Stromal cell of bone marrow (primary cell): ENCODE measurements at places on chromosomes 4 and X.

DNA sequence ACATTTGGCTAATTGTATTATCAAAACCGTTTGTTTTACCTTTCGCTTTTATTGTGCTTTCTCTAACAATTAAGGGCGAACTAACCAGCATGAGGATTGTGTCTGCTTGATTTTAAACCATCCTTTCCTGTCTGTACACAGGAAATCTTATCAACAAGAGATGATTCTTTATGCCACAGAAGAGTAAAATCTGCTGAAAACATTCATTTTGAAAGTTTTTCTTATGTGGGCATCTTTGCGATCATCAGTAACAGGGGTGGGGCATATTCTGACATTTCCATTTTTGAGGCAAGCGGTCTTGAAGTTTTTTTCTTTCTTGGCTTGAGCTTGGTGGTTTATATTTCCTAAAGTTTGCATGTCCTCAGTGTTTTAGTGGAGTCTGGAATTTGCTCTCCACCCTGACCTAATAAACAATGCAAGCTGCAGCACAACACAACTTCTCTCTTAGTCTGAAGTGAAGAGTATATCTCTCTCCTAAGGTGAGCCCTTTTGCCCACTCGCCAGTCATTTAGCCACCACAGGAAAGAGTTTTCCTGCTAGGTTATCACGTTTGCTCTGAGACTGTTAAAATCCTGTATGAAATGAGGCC, 26.6 kb downstream of the NFKB1 start:
- DNase-seq = no peak

DNA sequence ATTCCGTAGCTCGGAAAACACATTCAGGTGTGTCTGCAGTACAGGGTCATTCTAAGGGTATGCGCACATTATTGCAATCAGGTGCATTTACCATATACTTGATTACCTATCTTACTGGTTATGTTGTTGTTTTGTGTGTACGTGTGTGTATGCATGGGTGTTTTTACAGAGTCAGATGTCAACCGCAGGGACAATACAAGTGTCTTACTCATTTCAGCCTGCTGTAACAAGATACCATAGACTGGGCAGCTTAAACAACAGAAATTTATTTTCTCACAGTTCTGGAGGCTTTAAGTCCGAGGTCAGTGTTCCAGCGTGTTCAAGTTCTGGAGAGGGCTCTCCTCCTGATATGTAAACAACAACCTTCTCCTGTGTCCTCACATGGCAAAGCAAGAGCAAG, 316.7 kb downstream of the DMD start:
- DNase-seq = no peak

DNA sequence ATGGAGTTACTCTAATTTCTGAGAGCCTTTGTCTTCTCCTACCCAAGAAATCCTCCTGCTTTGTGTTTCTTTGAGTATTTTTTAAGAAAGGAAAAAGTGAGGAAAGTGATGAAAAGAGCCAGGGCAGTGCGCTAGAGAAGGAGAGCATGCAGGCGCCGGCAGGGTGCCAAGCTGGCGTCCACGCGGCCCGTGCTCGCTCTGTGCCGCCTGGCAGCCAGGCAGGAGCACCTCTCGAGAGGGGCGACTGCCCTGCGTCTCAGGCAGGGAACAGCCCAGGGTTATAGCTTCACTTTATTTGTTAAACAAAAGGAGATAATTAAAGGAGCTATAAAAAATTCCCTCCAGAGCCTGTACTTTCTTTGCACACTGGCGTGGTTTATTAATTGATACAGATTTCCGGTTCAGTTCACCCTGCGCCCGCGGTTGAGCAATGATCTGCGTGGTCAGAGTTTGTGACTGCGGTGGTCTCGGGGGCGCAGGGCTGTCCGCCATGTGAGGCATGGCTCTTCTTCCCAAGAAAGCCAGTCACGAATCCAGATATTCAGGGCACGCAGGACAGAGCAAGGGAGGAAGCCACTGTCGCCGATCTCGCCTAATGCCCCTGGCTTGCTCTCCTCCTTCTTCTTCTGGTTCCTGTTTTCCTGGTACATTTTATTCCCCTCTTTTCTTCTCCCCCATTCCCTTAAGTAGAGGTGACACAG, 110.8 kb upstream of the PAQR3 start:
- DNase-seq = no peak

- peak; percentile 3 for DNase-seq
Measured at GRCh38 chr4:40856840-40857362, 107.1 kb downstream of the NSUN7 start.

DNA sequence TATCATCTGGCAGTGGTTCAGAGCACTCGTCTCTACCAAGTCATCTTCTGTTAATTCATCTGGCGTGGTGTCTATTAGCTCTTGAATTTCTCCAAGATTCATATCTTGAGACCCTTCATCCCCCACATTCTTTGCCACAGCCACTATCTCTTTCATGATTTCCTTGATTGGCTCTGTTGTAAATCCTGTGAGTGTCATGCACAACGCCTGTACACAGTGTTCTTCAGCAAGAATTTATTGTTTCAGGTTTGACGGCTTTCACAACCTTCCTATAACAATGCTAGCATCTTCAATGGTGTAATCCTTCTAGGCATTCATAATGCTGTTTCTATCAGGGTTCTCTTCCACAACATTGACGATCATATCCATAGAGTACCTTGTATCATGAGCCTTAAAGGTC, 30.9 kb downstream of the MGST2 start:
- DNase-seq = no peak

GRCh38 chr4:106985830-106986229, 50.3 kb downstream of the DKK2 start:
- DNase-seq = peak; percentile 6

- no peak for DNase-seq
Measured at GRCh38 chr4:81399306-81400086, 72.2 kb downstream of the RASGEF1B start.

GRCh38 chr4:94455081-94455480, 3.3 kb downstream of the PDLIM5 start:
- peak; percentile 85 for DNase-seq

GRCh38 chr4:156971676-156972378, at the start of gene PDGFC:
Gene PDGFC, minus strand, starts transcription at chr4:156971799. Its CDS starts 896 bp downstream, at chr4:156970903.
- DNase-seq = no peak

DNA sequence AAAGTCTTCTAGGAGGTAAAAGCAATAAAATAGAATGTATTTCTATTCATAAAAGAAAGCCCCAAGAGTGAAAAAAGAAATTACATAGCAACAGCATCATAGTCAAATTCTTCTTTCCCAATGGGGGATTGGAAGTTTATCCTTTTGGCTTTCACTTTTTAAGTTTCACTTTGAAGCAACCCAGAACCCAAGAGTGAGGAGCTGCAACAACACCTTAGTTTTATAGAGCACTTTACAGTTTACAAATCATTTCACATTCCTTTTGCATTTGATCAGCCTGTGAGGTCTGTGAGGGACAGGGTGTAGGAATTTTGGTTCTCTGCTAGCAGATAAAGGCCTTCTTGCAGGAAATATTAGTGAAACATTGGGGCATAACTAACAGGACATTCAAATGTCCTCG, 112.0 kb upstream of the NDP start:
- no peak for DNase-seq

DNA sequence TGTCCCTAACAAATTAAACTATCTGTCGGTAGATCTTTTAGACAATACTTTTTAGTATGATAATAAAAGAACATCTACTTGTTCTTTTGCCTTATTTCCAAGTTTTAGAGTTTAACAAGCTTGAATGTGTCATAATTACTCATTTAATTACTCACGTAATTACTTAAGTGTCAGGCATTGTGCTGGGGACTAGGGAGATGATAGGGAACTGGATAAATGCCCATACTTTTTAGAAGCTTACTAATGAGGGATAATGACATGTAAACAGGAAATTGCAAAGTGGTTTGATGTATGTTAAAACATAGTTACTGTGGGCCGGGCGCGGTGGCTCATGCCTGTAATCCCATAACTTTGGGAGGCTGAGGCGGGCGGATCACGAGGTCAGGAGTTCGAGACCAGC, 158.3 kb downstream of the DMD start:
- DNase-seq = no peak

- DNase-seq = no peak
Measured at GRCh38 chrX:19811807-19812604, 75.4 kb downstream of the SH3KBP1 start.
